ENCODE measurements at places on chromosomes 2 and 18.

- no peak for DNase-seq
Observed at GRCh38 chr2:14567561-14567960, 65.0 kb upstream of the LRATD1 start.

GRCh38 chr18:31206787-31207381, 44.2 kb upstream of the DSC1 start:
- DNase-seq = peak; percentile 9

DNA sequence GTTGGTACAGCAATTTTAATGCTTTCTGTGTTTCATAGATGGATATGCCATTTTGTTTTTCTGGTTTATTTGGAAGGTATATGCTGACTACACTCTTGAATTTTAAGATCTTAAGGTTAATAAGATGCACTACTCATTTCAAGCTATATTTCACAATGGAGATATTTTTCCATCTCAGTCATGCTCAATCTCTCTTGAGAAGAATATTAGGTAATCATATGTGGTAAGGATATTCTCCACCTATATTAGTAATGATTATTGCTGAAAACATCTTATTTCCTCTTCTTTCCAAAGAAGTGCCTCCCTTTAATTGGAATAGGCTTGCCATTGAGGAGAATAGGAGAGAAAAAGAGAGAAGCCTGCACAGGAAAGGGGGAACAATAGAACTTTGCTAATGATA, 40.1 kb downstream of the EPB41L3 start:
- DNase-seq = no peak

DNA sequence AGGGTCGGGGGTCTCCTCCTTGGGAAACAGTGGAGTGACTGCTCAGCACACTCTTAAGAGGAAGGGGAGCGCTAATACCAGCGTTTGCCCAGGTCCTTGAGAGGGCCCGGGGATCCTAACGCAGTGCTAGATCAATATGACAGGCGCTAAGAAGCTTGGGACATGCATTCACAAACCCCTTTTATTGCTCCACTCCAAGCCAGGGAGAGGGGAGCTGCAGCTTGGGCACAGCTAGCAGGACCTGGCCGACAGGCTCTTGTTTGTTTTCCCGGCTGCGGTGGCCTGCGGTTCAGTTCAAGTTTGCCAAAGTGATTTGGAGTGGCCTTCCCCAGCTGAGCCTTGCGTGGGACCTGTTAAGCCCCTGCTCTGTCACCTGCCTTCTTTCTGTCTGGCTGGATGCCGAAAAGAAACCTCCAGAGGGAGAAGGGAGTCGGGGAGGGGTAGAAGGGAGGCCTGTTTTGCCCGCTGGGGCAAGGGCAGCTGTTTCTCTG, 152.1 kb downstream of the GLI2 start:
- no peak for DNase-seq

DNA sequence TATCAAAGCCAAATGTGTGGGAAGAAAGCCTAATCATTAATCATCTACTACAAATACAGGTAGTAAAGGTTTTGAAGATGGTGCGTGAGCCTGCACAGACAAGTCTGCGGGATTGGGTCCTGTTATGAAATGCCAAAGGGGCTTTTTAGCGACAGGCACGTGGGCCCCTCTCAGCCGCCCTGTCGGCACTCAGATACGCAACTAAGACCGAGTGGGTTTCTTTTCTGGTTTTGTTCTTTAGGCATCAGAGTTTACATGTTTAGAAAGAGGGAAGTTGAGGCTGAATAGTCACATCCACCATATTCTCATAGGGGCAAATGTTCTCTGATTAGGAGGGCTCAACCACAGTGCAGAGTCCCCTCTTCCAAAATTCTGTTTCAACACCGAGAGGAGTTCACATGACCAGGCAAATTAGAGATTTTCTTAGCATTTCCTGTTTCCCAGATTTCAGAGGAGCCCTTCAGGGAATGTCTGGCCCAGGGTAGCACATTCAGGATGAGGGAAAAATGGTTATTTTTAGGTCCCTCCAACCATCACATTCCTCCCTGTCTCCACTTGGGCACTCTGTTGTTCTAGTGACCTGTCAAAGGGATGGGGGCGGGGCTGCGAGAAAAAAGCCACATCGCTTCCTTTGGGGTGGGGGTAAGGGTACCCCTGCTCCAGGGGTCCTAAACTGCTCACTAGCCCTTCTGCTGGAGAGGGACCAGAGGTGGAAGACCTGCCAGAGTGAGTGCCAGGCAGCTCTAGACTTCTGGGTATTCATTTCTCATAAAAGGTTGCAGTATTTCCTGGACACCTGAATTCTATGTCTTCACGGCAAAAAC, 159.2 kb downstream of the BCL2 start:
- DNase-seq = no peak

DNA sequence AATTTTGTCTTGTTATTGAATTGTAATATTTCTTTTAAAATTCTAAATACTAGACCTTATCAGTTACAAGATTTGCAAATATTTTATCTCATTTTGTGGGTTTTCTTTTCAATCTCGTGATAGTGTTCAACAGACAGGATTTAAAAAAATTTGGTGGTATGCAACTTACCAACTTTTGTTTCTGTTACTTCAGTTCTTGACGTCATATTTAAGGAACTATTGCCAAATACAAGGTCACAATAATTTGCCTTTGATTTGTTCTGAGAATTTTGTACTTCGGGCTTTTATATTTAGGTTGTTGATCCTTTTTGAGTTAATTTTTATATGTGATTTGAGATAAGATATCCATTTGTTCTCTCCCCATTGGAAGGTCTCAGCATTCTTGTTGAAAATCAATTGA, 876.6 kb downstream of the DCDC2C start:
- DNase-seq = no peak

DNA sequence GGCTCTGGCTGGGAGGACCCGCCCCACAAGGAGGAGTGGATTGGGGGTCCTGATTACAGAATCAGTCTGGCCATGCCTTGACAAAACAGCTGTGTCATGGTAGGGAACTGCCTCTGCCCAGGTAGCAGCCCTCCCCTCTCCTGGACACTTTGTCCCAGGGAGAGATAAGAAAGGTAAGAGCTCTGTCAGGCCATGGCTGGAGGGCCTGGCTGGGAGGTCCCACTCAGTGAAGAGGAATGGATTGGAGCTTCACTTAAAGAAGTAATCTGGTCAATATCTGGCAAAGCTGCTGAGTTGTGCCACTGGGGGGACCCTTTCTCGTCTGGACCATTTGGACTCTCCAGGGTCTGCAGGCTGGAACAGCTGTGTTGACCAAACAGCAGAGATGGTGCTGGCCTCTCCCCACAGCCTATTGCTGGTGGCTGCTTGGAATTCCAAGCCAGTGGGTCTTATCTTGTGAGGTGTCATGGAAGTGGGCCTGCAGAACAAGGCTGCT, 75.4 kb downstream of the EPC2 start:
- no peak for DNase-seq

DNA sequence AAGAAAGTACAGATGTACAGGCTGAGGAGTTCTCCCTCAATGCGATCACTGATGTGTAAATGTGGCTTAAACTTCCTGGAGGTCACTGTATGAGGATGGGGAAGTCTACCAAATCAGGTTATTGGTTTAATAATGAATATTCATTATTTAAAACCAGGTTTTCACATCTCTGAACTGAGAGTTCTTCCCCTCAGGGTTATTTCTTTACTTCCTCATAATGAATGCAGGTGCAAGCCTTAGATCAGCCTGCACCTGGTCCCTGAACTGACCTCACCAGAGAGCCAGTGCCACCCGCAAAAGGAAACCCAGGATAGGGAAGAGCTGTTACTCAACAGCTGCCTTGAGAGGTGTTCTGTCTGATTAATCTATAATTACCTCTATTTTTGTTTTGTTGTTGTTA, 369.0 kb downstream of the EPHA4 start:
- no peak for DNase-seq

DNA sequence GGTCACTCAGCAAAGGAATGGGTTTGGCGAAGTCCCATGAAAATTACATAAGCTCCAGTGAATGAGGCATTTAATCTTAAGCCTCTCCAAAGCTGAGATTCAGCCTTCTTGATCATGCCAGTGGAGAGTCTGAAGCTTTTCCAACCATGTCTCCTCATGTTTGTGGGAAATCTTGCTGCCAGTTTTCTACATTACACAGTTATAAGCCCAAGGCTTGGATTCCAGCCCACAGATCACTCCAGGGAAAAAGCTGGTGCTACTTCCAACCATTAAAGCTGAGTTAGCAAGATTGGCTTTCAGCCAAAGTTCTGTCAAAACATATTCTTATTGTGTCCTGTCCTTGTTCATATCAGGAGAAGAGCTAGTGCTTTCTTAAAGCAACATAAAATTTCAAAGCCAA, 293.8 kb downstream of the LRRTM4 start:
- no peak for DNase-seq

DNA sequence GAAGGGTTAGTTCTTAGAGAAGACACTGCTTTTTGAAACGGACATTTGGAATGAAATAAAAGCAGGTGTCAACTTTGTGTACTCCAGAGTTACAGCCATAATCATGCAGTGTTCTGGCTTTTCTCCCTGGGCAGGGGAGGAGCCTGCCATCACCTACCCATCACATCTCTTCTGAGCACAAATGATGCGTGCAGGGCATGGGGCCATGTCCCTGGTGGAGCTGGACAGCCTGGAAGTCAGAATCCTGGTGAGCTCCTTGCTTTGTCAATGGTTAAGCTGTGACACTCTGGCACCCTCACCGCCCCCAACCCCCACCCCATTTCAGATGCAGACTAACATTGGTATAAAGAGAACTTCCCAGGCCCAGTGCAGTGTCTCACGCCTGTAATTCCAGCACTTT, 53.1 kb downstream of the PDCL3 start:
- DNase-seq = no peak

- no peak for DNase-seq
Observed at GRCh38 chr18:51100385-51101120, 70.5 kb downstream of the SMAD4 start.

DNA sequence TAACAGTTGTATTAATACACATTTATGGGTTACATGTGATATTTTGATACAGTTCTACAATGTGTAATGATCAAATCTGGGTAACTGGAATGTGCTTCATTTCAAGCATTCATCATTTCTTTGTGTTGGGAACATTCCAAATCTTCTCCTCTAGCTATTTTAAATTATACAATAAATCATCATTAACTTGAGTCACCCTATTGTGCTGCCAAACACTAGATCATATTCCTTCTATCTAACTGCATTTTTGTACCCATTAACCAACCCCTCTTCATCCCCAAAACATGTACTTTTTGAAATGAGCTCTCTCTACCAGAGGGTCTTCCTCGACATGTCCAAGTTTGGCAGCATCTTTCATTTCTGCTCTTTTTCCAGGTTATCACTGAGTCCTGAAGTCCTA, 81.1 kb upstream of the TTC39C start:
- no peak for DNase-seq

DNA sequence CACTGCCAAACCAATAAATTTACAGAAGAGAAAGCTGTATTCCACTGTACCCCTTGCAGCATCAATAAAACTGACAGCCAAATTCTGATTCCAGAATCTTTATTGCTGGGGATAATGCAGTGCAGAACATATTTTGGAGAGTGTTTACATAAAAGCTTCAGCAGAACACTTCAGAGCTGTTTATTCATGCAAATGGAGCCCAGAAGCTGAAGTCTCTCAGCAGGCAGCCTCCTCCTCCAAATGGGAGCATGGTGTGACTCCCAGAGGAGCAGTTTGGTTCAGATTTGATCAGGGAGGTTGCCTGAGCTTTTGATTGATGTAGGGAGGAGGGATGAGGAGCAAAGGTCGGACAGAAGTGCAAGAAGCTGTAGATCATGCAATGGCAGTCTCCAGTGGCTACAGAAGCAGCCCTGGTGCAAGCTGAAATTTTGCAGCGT, 22.4 kb downstream of the LHCGR start:
- DNase-seq = no peak

GRCh38 chr2:130726614-130727180, 2.2 kb upstream of the GPR148 start:
- no peak for DNase-seq

GRCh38 chr18:41034413-41034812, 920.6 kb upstream of the PIK3C3 start:
- DNase-seq = no peak

GRCh38 chr2:44840503-44840850, 101.0 kb upstream of the SIX3 start:
- DNase-seq = no peak

DNA sequence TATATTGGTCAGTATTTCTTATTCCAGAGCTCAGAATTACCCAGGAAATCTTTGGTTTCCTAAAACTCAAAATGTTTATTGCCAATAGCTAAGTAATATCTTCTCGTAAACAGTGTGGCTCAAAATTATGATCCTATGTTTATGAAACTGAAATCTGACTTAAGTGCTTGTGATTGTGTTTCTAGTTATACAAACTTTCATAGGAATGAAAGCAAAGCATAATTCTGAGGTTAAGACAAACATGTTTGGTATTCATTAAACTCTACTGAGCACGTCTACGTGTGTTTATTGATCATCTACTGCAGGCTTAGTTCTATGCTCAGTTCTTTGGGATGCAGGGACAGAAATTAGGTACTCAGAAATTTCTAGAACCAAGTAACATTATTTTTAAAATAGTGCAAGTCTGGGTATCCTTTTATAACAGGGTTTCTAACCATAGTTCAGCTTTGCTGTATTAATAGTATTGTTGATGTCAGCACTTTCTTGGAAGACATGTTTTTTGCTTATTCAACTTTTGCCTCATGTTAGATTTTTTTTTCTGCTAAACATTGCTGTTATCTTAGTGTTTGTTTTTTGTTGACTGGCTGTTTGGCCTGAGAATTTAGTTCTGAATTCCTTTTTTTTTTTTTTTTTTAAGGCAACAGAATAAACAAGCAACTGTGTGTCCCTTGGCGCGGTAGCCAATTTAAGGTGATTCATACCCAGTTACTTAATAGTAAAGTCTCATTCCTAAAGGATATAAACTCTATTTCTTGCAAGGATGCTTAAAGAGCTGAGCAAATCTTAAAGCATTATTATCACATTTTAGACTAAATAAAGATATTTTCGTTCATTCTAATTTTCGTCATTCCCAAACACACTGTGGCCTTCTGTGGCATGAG, 31.3 kb downstream of the PTPRM start:
- no peak for DNase-seq

DNA sequence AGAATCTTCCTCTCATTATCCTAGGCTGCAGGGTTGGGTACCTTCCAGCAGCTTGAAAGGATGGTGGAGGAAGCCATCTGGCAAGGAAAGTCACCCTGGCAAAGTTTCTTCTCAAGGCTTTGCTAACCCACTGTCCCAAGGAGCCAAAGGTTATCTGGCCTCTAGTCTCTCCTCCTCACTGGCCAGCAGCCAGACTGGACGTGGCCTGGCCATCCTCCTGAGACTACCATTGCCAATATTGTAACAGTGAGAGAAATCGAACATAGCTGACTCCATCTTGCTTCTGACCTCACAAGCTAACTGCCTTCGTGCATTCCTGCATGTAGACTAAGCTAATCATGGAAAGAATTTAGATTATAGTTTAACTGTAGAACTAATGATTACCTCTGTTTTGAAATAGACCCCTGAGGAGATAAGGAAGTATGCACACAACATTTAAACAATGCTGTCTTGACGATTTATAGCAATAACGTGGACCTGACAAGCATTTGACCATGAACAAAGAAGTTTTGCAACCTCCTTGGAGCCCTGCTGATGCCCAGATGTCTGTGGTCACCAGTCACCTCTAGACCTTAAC, 7.8 kb upstream of the ANXA4 start:
- DNase-seq = peak; percentile 24
